ENCODE measurements at places on chromosomes 11 and 22.

- DNase-seq = no peak
Observed at GRCh38 chr11:103714246-103714645, 322.2 kb upstream of the DDI1 start.

DNA sequence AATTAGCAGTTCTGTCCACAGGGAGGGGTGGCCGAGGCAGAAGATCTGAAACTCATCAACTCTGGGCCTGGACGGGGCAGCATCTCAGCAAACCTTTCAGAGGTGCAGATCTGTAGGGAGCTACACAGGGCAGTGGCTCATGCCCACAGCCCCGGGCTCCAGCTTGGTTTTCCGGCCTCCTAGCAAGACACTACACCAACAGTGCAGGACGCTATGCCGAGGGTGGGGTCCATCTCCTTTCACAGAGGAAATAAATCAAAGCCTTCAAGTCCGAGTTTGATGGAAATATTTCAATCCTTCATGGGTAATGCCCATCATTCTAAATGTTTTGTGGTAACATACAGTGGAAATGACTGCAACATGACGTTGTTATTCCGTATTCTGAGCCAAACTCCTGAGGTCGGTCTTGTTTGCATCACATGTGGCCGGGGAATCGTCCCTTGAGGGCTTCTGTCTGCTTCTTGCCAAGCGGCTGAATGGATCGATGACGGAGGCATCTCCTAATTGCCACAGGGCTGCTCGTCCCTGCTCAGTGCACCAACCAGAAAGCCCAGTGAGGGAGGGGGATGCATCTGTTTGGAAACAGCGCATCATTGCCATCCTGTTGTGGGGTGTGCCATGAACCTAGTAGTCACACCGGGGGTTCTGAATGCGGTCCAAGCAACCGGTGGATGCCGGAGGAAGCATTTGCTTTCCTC is 30.0 kb downstream of the LINC01488 start:
- no peak for DNase-seq

- DNase-seq = no peak
Observed at GRCh38 chr11:17845431-17845881, 110.9 kb downstream of the KCNC1 start.

DNA sequence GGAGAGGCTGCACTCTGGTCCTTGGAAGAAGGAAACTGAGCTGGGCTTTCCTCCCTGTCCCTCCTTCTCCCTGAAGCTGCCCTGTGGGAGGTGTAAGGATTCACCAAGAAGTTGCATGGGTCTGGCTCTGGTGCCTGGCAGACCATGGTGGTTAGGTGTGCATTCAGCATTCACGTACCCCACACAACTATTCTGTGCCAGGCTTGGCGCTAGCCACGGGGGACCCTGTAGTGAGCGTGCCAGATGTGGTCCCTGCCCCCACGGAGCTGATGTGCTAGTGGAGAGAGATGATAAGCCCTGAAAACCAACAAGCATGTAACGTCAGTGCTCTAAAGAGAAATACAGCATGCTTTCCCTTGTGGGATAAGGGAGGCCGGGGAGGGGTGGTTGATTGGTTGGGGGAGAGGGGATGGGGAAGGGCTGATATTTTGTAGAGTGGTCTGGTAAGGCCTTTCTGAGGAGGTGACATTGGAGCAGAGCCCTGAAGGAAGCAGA is 48.9 kb downstream of the CD82 start:
- no peak for DNase-seq

DNA sequence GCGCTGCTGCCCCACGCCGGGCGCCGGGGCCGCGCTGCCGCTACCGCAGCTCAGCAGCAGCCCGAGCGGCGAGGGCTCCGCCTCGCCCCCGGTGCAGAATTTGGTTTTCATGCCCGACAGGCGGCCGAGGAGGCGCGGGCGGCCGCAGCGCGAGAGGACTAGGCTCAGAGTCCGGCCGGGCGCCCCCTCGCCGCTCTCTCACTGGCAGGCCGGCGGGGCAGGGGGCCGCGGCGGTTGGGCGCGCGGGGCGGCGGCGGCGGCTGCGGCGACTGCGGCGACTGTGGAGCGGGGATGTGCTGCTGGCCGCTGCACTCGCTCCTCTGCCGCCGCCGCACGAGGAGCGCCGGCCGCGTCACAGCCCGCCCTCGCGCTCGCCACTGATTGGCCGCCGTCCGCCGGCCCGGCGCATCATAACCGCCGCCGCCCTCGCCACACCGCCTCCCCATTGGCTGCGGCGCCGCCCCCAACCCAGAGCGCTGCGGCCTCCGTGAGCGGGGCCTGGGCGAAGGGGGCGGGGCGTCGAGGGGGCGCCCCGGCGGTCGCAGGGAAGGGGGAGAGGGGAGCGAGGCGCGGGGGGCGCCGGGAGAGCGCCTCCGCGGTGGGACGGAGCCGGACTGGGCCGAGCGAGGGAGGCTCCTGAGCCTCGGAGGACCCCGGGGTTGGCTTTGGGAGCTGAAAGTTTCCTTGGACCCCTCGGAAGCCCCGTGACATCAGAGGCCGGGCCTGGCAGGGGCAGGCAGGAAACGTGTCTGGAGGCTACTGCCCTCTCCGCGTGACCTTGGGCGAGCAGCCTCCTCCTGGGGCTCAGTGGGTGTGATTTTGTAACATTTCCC is at the start of gene CHKA:
Gene CHKA, minus strand, starts transcription at position 322 of the 833 bp plus-strand sequence. Its CDS starts 211 bp downstream, at position 111.
- DNase-seq = peak; percentile 70

GRCh38 chr22:50641696-50642607 is 14.0 kb upstream of the ARSA start:
- DNase-seq = no peak

DNA sequence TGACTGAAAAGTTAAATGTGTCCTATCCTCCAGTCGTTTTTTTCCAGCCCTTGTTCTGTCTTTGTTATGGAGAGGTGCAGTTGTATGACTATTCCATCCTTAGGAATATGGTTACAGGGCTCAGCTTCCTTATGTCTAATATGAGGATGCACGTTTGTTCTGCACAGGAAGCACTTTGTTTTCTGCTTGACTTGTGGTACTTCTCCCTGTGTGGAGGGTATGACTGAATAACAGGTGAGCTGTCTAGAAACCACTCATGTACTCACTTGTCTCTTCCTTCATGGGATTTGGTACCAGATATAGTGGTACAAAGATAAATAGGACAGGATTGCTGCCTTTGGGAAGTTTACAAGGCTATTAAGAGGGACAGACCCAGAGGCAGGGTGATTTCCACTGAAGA is 17.4 kb downstream of the CABIN1 start:
- DNase-seq = no peak

GRCh38 chr11:131909426-131910177 is 539.2 kb downstream of the NTM start:
- no peak for DNase-seq

- DNase-seq = no peak
Observed at GRCh38 chr22:38098410-38099249, 11.9 kb downstream of the BAIAP2L2 start.

GRCh38 chr11:103279821-103280220 is 170.6 kb downstream of the DYNC2H1 start:
- DNase-seq = no peak

- DNase-seq = no peak
Observed at GRCh38 chr11:76750746-76751145, 32.4 kb upstream of the TSKU start.

GRCh38 chr11:36308577-36308976 is 12.5 kb downstream of the PRR5L start:
- no peak for DNase-seq

DNA sequence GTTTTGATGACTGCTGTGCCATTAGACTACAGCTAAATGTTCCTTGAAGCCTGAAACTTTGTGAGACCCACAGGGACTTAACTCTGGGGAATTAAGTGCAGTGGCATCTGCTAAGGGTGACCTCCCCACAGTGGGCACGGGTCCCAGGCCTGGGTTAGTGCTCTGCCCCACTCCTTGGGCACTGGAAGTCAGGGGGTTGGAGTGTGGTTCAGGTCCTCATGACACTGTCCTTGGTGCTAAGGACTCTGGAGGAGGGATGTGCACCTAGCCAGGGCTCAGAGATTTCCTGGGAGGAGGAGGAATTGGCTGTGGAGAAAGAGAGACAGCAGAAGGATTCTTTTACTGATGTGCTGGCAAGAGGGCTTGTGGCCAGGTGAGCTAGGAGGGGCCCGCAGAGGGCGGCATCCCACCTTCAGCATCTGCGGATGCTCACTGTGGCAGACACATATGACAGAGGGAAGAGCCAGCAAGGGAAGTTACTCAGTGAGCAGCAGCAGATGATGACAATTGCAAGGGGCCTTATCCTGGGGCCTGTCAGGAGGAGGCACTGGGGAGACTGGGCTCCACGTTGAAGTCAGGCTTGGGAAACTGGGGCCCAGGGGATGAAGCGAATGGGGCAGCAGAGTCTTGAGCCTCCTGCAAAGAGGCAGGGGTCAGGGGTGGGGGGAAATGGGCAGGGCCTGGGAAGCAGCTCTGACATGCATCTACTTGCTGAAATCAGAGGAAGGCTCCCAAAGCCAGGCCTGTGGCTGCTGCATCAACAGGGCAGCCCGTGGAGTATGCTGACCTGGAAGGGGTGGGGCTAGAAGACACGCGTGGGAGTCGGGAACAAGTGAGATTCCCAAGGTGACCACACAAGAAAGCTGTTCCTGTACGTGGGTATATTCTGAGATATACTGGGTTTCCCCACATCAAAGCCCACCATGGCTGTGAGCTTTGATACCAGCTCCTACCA is 144.0 kb downstream of the MPPED1 start:
- no peak for DNase-seq

- DNase-seq = no peak
Observed at GRCh38 chr11:57359896-57360690, 20.9 kb downstream of the PRG3 start.

DNA sequence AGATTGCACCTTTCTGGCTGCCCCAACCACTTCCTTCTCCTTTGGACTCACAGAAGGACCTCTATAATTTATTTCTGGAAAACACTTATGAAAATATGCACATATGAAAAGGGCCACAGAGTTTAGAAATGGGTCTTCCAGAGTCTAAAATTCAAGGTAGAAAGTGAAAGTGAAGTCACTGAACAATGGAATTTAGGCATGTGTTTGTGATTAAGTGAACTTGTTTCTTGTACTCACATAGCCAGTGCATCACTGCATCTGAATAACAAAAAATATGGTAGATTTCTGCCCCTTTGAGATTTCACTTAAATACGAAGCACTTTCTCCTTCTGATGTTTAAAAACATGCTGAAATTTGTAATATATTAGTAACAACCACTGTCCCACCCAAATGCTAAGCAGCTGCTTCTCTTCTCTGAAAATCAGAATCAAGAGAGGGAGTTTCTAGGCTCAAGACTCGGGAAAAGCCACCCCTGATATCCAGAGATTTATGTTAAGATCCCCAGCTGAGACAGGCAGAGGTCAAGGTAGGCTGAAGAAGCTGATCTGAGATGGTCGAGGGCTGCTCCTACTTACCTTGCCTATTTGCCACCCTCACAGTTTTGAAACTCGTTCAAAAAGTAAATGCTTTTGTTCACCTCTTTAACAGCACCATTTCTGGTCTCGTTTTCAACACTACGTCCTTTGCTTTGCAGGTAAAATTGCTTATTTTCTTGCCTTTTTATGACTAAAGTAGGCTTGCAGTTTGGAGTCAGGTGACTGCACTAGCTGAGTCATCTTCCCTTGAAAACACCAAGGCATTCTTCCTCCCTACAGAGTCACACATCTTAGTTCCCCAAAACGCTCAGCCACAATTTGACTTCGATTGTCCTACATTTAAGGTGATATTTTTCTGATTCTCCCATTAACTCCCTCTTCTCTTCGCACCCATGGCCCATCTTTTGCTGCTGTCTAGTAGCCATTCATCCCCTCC is at the start of gene XKR3:
Gene XKR3, minus strand, starts transcription at position 696 of the 972 bp plus-strand sequence. CDS start 17,338 bp downstream, outside the sequence.
- DNase-seq = peak; percentile 3

DNA sequence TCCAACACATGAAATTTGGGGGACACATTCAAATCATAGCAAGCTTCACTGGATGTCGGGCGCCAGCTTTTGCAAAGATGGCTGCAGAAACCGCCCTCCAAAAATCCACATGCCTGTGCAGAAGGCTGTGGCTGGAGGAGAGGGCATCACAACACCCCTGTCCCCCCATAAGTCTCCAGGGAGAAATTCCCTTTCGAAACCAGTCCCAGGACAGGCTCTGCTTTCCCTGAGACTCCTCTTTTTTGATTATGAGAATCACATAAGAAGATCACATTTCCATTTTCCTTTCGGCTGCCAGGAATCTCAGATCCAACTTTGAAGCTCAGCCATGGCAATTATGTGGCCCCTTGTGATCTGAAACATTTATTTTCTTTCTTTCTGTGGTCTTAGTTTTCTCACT is 9.7 kb downstream of the LIF start:
- DNase-seq = no peak

GRCh38 chr22:30471616-30472318 is at the start of gene SEC14L3:
Gene SEC14L3 (minus strand): TSS chr22:30472017. CDS start chr22:30471958, 59 bp downstream.
- no peak for DNase-seq

GRCh38 chr22:45221201-45221600 is 19.5 kb downstream of the KIAA0930 start:
- DNase-seq = no peak

GRCh38 chr11:27296497-27296896 is 66.5 kb downstream of the CCDC34 start:
- DNase-seq = no peak

GRCh38 chr11:24234822-24235508 is 261.9 kb upstream of the LUZP2 start:
- no peak for DNase-seq
